Activated CD4-positive, alpha-beta T cell treated with anti-CD3 and anti-CD28 coated beads for 1 hour (primary cell): ENCODE measurements at places on chromosomes 5 and 9.
A peak's percentile ranks its signal among the peaks of the same experiment; 100 is the strongest.

- no peak for DNase-seq
Observed at GRCh38 chr5:160357861-160358411, 12.5 kb downstream of the C1QTNF2 start.

GRCh38 chr9:35308316-35308715, 146.5 kb downstream of the UNC13B start:
- no peak for DNase-seq

- DNase-seq = no peak
Observed at GRCh38 chr5:53820119-53820801, 259.8 kb downstream of the NDUFS4 start.

DNA sequence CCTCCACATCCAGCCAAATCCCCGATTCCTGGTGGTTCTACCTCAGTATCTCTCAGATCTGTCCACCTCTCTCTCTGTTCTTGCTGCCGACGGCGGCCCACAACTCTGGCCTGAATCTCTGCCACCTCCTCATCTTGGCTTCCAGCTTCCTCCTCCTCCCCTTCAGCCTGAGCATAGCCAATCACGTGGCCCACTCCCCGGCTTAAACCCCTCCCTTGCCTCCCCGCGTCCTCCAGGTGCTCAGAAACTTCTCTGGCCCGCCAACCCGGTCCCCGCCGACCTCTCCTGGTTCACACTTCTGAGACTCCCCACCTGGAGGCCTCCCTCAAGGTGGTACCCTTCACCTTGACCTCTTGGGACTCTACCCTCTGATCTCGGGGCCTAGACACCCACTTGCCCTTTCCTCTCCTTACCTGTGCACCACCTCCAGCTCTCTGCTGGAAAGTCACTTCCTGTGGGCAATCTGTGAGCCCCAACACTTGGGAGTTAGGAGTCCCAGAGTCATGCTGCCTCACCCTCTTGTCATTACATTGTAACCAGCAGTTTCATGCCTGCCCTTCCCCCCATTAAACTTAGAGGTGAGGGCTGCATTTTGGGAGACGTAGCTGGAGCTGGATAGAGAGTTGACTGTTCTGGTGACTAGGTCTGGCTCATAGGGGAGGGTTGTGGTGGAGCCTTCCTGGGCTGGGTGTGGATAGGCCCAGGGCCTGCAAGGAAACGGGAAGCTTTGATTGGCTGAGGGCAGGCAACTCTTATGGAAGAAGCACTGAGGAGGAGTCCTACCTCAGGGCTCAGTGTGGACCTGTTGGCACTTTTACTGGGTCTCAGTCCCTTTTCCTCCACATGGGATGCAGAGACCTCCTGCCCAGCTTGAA, 4.5 kb upstream of the SET start:
- DNase-seq = peak; percentile 57

DNA sequence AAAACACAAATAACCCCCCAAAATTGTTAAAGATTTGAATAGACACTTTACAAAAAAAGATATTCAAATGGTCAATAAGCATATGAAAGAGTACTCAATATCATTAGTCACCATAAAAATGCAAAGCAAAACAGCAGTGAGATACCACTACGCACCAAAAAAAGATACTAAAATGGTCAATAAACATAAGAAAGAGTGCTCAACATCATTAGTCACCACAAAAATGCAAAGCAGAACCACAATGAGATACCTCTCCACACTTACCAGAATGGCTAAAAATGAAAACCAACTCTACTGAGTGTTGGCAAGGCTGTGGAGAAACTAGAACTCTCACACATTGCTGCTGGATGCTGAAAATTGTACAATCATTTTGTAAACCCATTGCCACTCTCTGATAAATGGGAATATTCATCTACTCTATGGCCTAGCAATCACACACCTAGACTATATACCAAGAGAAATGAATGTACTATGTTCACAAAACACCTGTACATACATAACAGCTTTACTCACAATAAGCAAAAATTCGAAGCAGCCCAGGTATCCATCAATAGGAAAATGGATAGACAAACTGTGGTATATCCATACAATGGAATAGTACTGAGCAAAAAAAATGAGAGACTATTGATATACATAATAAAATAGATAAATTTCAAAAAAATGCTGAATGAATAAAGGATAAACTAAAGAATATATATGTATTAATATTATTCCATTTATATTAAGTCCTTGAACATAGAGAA, 205.0 kb upstream of the DAPK1 start:
- DNase-seq = no peak

- DNase-seq = no peak
Observed at GRCh38 chr9:38092200-38092524, 23.1 kb upstream of the SHB start.

- no peak for DNase-seq
Observed at GRCh38 chr5:6591671-6592288, 41.1 kb downstream of the NSUN2 start.

DNA sequence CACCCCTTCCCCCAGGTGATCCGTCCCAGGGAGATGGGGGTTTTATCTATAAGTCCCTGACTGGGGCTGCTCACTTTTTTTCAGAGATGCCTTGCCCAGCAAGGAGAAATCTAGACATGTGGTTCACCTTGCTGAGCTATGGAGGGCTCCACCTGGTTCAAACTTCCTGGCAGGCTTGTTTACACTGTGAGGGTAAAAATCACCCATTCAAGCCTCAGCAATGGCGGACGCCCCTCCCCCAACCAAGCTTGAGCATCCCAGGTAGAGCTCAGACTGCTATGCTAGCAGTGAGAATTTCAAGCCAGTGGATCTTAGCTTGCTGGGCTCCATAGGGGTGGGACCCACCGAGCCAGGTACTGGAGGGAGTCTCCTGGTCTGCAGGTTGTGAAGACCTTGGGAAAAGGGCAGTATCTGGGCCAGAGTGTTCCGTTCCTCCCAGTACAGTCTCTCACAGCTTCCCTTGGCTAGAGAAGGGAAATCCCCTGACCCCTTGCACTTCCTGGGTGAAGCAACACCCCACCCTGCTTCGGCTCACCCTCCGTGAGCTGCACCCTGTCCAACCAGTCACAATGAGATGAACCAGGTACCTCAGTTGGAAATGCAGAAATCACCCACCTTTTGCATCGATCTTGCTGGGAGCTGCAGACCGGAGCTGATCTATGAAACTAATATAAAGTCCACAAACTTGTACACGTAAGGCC, 231.7 kb downstream of the CTNND2 start:
- no peak for DNase-seq

DNA sequence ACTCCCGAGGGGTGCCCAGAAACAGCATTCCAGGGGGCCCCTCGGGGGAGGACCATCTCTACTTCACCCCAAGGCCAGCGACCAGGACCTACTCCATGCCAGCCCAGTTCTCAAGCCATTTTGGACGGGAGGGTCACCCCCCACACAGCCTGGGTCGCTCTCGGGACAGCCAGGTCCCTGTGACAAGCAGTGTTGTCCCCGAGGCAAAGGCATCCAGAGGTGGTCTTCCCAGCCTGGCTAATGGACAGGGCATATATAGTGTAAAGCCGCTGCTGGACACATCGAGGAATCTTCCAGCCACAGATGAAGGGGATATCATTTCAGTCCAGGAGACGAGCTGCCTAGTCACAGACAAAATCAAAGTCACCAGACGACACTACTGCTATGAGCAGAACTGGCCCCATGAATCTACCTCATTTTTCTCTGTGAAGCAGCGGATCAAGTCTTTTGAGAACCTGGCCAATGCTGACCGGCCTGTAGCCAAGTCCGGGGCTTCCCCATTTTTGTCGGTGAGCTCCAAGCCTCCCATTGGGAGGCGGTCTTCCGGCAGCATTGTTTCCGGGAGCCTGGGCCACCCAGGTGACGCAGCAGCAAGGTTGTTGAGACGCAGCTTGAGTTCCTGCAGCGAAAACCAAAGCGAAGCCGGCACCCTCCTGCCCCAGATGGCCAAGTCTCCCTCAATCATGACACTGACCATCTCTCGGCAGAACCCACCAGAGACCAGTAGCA, 83.9 kb downstream of the GOLPH3 start:
- no peak for DNase-seq

DNA sequence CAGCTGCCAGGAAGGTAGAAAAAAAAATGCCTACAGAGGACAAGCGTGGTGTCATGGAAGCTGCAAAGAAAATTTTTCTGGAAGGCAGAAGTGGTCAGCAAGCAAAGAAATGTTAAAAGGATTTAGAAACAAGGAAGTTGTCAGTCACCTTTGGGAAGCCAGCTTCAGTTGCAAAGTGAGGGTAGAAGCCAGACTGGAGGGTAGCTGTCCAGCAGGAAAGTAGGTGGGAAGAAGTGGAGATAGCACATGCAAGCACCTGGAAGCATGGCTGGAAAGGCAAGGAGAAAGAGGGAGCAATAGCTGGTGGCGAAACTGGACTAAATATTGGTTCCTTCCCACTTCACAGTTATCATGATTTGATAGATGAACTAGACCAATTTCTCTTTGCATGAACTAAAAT, 54.3 kb downstream of the ADRB2 start:
- no peak for DNase-seq

DNA sequence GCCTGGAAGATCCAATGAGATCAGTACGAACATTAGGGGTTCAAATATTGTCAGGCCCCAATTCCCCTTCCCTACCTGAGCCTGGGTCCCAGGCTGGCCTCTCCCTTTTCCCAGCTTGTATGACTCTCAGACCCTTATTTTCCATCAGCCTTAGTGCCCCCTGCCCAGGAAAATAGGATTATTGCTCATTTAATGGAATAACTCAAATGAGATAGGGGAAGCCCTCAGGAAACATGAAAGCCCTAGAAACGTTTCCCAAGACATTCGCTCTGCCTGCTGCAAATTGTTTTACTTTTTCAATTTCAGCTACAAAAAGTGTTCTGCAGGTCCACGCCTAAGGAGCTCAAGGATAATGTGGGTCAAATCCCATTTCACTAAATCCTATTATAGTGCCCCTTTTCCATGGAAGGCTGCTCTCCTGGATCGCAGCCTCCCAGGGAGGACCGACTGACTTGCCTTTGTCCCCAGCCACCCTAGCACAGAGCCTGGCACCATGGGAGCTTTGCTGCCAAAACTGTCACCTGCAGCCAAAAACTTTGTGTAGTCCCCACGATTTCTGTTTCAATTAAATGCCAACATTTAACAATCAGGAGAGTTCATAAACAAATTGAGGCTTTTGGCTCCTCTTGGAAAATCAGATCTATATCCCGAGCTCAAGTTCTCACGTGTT, 46.9 kb downstream of the THOC3 start:
- no peak for DNase-seq

- no peak for DNase-seq
Observed at GRCh38 chr5:96572864-96573512, 89.2 kb upstream of the CAST start.

- no peak for DNase-seq
Observed at GRCh38 chr5:124790895-124791732, 44.7 kb upstream of the ZNF608 start.

DNA sequence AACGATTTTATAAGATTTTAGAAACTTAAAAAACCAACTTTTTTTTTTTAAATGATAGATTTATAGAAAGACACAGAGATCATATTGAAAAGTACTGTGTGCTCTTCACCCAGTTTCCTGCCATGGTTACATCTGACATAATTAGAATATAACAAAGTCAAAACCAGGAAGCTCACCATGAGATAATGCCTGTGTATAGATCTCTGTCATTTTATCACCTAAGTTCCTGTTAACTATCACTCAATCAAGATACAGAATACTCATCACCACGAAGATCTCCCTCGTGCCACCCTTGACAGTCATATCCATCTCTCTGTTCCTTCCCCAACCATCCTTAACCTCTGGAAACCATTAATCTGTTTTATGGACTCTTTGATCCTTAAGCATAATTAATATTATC, 39.1 kb downstream of the POC5 start:
- no peak for DNase-seq

DNA sequence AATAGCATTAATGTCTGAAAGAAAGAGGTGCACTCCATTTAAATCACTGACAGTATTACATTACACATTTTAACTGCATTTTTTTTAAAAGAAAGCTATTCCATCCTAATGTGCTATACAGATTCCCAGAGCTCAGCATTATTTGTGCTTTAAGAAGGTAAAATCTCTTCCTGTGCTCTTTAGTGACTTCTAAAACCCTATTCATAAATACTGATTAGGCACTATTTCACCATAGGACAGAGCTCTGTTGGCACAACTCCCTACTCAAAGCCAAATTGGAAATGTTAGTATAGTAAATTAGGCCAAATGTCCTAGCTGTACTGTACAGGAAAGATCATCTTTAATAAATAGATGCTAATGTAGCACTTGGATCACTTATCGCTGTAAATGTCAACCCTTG, 262.5 kb downstream of the TUSC1 start:
- no peak for DNase-seq
